ENCODE measurements at places on chromosomes 16 and 17.

DNA sequence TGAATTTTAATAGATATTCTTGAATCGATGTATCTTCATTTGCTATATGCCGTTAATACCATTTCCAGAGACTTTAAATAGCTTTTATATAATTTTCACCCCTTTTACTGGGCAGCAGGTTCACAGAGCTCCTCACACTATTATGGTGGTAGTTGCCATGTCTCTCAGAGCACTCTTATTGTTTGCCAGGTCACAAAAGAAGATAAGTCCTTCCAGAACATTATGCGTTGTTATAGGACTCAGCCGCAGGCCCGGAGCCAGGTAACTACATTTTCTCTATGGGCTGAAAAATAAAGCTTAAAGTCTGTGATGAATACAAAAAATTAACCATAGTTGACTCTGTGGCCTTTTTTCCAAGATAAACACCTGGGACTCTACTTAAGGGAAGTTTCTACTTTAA lies 24.0 kb downstream of the AKTIP start:
- DNase-seq: no peak

- DNase-seq: no peak
Observed at GRCh38 chr17:79504181-79504605, 106.7 kb downstream of the RBFOX3 start.

GRCh38 chr16:55539488-55539887 lies 27.0 kb upstream of the CAPNS2 start:
- DNase-seq: no peak

DNA sequence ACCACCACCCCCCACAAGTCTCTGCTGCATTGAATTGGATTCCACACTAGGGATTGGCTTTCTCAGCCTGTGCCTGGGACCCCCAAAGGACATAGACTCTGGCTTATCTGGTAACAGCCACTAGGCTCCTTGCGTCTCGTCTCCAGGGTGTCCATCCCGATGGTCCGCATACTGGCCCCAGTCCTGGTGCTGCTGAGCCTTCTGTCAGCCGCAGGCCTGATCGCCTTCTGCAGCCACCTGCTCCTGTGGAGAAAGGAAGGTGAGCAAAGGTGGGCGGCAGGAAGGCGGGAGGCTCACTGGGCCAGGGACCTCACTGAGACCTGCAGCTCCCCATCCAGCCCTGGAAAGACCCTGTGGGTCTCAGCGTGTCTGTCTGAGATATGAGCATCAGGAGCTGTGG lies 8.1 kb downstream of the CD300LG start:
- DNase-seq: no peak

- DNase-seq: no peak
Observed at GRCh38 chr17:74343526-74344284, 17.7 kb downstream of the KIF19 start.

DNA sequence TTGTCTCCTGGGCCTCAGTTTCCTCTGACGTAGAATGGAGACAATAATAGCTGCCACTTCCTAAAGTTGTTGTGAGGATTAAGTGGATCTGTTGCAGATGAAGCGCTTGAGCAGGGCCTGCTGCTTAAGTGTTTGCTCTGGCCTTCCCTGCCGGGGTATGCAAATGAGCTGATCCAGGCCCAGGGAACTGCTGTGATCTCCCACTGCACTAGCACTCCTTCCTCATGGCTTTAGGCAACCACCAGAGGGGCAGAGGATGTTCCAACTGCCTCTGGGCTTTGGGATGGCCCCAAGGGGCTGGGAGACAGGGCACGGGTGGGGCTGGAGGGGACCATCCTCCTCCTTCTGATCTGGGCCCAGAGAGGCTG lies 6.2 kb downstream of the SBK1 start:
- DNase-seq: no peak

DNA sequence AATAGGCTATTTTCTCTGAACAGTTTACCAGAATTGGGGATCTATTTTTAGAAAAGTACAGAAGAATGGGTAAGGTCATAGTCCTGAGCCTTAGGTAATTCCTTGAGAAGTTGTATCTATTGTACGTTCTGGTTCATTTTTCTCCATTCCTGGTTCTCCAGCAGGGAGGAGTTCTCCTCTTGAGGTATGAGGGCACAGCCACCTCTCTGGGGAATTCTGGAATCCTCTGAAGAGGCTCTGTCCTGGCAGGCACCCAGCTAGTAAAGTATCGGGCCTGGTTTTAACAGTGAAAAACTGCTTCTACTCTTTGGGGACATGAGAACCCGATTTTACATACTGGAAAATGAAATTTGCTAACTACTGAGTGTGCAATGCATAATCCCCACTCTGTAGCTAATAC lies 19.6 kb upstream of the PMFBP1 start:
- DNase-seq: no peak

DNA sequence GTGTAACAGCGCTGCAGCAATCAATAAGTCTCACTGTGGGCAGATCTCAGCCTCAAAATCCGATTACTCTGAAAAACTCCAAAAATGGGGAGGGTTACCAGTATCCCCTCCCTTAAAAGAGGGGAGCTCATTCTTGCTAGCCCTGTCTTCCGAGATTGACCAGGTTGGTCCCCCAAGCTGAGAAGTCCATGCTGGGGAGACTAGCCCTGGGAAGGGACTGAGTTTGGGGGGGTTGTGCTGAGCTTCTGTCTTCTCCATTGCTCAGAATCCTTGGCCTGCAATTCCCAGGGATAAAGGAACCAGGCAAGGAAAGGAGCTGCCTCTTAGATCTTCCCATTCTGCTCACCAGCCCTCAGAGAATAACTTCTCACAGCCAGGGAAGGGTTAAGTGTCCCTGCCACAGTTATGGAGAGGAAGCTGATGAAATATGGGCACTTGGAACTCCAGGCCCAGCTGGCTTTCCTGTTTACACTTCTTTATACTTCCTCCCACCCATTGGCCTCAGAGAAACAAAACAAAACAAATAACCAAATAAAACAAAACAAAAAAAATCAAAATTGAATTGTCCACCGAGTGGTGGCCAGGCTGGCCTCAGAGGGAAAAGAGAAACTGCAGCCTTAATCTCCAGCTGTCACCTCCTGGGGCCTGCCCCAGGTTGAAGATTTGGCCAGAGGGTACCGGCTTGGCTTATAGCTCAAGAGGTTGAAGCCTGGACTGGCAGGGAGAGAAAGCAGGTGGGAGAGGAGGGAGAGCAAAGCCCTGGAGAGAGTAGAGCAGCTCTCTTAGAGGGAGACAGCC lies 2.6 kb downstream of the HOXB3 start:
- DNase-seq: no peak

DNA sequence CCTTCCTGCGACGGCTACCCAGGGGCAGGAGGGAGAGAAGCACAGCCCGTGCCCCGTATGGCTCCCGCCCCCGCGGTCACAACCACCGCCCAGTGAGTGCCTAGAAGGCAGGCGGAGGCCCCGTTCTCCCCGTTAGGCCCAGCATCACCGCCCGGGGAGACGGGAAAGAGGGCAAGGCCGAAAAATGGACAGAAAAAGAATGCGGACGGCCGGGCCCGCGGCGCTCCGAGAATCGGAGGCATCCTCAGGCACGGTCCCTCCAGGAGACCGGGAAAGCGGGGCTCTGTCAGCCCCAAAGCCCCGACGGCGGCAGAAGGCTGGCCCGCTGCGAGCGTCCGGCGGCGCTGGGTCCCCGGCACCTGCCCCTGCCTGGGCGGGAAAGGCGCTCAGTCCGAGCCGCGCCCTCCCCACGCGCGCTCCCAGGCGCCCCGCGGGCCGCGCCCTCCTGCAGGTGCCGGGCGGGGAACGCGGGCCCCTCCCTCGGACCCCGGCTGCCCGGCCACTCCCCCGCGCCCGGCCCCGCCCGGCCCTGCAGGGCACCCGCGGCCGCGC lies 407 bp downstream of the MCRIP1 start:
- no peak for DNase-seq

DNA sequence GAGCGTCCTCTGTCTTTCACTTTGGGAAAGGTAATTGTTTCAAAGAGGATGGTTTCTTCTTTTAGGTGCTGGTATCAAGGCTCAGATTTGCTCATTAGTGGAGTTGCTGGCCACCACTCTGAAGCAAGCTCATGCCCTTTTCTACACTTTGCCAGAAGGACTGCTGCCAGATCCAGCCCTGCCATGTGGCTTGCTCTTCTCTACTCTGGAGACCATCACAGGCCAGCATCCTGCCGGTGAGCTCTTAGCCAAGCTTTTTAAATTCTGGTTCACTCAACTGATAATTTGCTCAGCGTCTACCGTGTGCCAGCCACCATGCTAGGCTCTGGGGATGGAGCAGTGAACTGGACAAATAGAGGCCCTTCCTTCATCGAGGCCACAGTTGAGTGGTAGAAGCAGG lies 4.3 kb downstream of the COG1 start:
- DNase-seq: peak; percentile 34

DNA sequence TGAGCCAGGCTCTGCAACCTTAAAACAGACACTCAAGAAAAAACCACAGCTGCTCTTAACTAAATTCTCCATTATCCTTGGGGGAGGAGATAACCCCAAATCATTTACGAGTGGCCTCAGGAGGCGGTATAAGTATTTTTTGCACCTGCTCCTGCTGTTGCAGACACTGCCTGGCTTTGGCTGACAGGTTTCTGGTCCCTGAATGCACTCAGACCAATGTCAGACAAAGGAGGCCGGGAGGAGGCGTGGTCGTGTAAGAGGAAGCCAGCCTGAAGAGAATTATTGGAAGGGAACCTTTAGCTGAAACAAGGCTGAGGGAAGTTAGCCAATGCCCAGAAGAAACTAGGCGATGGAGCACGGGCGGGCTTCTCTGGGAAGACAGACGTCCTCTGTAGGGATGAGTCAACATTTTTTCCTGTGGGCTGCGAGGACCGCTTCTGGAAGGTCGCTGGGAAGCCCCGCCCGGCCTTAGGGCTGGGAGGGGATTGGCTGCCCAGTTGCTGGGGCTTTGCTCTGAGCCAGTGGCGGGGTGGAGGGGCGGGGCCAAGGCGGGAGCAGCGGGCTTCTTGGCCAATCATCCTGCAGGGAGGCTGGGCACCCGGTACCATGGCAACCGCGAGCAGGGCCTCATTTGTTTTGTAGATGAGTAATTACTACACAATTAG lies 82.3 kb downstream of the CCDC182 start:
- peak; percentile 91 for DNase-seq

DNA sequence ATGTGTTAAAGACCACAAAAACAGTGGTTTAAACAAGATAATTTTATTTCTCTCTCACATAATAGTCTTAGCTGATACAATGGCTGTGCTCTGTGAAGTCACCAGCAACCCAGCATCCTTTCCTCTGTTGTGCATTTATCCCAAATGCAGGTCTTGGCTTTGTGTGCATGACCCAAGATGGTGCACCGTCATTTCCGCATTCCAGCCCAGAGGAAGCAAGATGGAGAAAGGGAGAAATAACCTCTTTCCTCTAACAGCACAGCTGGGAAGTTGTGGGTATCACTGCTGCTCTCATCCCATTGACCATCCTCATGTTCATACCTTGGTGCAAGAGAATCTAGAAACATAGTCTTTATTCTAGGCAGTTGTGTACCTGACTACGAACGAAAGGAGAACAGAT lies 21.8 kb downstream of the TMC5 start:
- no peak for DNase-seq

GRCh38 chr16:17564856-17565255 lies 94.1 kb upstream of the XYLT1 start:
- DNase-seq: no peak

GRCh38 chr16:13702614-13703013 lies 217.3 kb upstream of the ERCC4 start:
- DNase-seq: peak; percentile 80

DNA sequence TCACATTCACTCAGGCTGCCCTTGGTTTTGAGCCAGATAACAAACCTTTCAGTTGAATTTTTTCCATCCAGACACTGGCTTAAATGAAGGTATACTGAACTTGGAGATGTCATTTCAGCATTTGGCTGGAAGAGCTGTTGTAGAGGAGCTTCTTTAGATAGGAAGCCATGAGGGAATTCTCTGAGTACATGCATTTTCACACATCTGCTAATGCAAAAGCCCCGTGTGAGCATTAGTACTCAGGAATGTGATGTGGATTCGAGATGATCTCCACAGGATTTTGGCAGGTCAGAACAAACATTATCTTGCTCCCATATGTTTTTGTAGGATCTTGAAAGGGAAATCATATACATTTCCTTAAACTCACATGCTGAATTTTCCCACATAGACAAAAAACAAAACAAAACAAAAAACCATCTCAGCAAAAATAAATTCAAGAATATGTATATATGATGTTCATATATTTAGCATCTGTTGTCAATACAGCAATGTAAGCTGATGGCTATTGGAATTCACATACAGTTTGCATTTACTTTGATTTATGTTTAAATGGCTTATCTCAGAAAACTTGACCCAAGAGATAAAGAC lies 277.2 kb upstream of the TBX2 start:
- DNase-seq: no peak

GRCh38 chr17:28507567-28508203 lies 1.5 kb downstream of the FOXN1 start:
- DNase-seq: no peak

GRCh38 chr16:48499923-48500381 lies 110.0 kb downstream of the N4BP1 start:
- peak; percentile 60 for DNase-seq

GRCh38 chr17:76104140-76104895 lies 731 bp upstream of the EXOC7 start:
- DNase-seq: no peak

GRCh38 chr17:48995974-48996721 lies 1.0 kb upstream of the IGF2BP1 start:
- no peak for DNase-seq

DNA sequence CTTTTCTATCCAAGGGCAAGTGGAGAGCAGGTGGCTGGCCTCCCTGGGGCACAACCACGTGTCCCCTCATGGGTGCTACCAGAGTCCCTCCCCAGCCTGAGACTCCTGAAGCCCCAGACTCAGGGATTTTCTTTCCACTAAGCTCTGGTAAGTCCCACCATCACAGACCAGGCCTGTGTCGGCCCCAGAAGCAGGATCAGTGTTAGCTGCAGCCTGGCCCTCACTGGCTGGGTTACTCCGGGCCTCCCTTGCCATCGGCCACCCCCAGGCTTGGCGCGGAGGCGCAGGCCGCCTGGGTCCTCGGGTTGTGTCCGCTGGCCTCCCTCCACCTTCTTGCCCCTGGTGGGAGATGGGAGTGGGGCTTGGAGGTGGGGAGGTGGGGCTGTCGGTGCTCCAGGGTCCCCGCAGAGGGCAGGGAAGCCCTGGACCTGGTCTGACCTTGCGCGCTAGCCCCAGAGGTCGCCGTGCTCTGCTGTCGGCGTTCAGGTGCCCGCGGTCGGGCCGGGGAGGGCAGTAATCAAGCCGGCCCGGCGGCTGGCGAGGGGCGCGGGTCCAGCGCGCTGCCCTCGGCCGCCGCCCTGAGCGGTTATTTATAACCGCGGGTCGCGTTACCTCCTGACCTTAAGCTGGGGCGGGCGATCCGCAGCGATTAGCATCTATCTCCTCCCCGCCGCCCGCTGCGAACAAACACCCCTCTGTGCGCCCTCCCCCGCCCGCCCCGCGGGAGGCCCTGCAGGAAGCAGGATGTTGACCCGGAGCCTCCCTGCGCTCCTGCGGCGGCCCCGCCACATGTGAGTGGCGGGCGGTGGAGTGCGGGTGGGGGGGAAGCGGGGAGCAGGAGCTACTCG lies 78.1 kb upstream of the TOB1 start:
- DNase-seq: no peak

- DNase-seq: no peak
Observed at GRCh38 chr16:72172105-72173034, at the start of gene PMFBP1. Gene PMFBP1 (minus strand): TSS chr16:72172155. CDS start chr16:72171208, 947 bp downstream.

GRCh38 chr17:48241131-48241591 lies 133.6 kb downstream of the SNX11 start:
- no peak for DNase-seq

- DNase-seq: no peak
Observed at GRCh38 chr17:64599187-64599676, 62.9 kb downstream of the SMURF2 start.

Data from NCI-H446 treated with DMSO at 0.1 percent for 48 hours (cell line).